ENCODE measurements at places on chromosomes 7 and 10.

- DNase-seq: peak; percentile 73
Observed at GRCh38 chr10:72335394-72336258, 19.1 kb downstream of the DNAJB12 start.

- DNase-seq: no peak
Observed at GRCh38 chr7:67870396-67870795, 873.8 kb downstream of the TYW1 start.

DNA sequence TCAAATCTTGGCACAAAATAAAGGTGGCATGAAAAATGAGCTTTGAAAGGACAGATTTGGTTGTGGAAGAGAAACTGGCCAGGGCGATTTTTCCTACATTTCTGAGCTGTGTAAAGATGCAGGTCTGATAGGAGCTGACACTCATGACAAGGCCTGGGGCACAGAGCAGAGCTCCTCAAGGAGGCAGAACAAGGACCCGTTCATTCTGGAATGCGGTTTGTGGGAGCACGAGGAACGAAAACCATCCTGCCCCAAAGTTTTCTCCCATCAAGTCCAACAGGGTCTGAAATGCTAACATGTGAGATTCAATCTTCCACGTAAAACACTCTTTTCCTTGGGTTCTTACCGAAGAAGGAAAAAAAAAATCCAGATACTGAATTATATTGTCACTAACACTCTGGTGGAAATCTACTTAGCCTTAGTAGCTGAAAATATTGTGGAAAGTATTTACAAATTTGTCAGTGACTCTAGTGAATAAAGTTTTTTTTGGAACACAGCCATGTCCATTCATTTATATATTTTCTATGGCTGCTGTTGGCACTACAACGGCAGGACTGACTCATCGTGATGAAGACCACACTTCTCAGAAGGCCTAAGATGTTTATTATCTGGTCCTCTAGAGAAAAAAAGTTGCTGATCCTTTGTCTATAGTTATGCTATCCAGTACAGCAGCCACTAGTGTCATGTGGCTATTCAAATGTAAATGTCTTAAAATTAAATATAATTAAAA is 215.7 kb downstream of the BAMBI start:
- no peak for DNase-seq

GRCh38 chr10:1290071-1290471 is 233.9 kb downstream of the WDR37 start:
- DNase-seq: no peak

- DNase-seq: no peak
Observed at GRCh38 chr7:97078023-97078969, 39.2 kb upstream of the SDHAF3 start.

- DNase-seq: no peak
Observed at GRCh38 chr7:17109020-17109419, 189.4 kb upstream of the AHR start.

DNA sequence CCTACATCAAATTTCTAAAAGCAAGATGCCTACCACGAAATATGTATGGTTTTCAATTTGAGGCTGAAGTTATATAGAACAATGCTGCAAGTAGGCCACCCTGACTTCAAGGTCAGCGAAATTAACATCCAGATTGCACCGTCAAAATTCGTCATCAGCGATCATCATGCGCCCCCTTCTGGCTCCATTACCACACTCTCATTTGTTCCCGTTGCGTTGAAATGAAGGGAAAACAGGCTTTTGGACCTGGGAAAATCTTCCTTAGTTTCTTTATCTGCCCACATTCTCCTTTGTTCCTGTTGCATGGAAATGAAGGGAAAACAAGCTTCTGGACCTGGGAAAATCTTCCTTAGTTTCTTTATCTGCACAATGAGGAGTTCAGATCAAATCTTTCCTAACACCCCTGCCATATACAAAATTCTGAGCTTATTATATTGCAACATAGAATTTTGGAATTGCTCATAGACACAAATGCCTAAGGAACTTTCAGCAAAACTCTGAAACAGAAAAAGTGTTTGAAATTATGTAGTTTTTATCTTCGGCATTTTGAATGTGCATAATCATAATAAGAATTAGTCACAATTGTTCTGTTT is 98.2 kb upstream of the PRKCQ start:
- DNase-seq: peak; percentile 80

DNA sequence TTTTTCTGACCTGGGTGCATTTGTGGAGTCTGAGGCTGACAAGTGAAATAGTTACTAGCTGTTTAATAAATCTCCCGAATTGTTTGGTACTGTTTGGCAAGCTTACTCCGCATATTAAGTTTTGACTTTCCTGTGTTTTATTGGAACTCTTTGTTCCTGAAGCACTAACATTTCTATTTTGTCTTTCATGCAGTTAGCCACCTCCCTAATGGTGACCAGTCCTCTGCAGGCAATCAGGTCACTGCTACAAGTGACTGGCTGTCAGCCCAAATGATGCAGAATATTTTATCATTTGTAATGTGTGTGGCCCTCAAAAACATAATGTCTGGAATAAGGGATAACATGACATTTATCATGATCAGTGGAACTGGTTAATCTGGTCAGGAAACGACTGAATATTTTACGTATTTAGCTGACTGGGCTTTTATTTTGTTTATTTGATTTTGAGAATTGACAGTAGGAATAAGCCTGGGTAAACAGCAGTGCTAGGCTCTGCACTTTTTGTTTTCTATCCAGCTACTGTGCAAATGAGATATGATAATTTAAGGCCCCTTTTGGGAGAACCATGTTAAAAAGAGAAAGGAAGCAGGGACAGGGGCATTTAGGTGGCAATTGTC is 82.9 kb downstream of the ST7 start:
- no peak for DNase-seq

DNA sequence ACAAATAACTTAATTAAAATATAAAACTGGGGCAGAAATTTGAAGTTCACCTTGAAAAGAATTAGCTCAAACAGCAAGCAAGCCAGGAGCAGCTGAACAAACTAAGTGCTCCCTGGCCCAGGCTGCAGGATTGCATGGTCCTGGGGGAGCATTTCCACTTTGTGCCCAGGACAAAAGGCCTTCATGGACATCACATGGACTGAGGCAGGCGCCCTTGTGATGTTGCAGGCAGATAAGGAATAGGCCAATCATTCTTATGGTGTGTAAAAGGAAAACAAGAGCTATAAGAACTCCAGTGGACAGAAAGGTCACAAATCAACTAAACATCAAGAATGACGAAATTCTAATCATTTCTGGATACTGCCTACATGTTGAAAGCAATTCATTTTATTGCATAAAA is 17.5 kb upstream of the TECTB start:
- no peak for DNase-seq

DNA sequence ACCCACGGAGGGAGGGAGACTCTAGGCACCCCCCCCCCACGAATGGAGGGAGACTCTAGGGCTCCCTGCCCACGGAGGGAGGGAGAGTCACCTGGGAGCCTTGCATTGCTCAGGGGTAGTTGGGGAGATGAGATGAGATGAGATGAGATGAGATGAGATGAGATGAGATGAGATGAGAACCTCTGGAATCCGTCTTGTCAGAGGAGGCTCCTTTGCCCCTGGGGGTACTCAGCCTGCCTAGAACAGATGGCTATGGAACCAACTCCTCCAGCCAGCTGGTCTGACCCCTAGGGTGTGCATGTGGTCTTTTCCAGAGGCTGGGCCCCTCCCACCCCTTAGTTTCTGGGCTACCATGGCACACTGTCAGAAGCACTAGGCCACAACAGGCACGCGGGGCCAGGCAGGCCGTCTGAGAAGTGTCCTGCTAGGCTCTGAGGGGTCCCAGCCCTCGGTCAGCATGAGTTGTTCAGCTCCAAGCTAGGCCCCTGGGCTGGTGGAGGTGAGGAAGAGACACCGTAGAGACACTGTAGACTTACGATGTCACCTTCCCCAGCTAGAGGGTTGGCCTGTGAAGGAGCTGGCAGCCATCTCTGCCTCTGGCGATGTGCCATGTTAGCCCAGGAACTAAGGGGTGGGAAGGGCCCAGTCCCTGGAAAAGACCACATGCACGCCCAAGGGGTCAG is 8.8 kb downstream of the TSPAN15 start:
- DNase-seq: no peak

DNA sequence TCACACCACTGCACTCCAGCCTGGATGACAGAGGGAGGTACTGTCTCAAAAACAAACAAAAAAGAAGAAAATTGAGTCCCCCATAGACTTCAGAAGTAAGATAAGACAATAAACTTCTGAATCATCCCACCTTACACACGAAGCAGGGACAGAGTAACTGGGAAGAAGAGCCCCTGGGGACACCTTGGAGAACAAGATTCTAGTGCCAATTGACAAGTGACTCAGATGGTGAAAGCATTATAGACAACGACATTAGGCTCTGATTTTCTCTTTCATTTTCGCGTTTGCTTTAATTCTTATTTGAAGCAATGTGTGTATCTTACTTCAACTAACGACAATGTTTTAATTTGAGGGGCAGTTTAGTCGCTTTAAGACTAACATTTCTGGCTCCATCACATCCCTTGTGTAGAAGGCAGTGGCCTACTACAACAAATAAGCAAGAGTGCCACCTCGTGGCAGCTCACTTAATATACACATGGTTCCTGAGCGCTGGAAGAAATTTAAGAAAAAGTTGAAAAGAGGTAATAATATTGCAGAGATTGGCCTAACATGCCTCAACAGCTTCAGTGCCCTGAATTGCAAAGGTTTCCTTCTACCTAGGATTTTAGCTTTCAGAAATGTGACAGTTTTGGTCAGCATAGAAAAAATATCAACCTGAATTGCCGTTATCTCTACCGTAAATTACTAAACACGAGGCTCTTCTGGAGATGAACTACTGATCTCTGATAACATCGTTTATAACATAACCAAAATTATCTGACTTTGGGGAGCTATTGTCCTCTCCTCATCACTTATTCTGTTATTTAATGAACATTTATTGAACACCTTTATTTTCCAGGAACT is 36.7 kb downstream of the ASNS start:
- DNase-seq: peak; percentile 81

- DNase-seq: peak; percentile 56
Observed at GRCh38 chr10:122062831-122063674, 74.1 kb downstream of the TACC2 start.

DNA sequence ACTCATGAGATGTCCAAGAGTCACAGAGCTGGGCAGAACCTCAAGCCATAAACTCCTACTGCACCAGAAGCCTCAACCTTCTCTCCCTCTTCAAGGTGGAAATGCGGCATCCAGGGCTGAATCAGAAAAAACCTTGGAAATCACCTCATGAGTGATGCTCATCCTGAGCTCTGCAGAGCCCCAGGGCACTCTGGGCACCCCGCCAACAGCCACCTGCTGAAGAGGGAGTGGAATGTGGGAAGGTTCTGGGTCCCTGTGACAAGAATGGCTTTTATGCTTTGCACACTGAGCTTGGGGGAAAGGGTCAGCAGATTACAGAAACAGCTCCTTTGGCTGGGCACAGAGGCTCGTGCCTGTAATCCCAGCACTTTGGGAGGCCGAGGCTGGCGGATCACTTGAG is 18.8 kb downstream of the NUDT1 start:
- DNase-seq: no peak

- no peak for DNase-seq
Observed at GRCh38 chr10:100101192-100102076, 19.8 kb upstream of the CPN1 start.

DNA sequence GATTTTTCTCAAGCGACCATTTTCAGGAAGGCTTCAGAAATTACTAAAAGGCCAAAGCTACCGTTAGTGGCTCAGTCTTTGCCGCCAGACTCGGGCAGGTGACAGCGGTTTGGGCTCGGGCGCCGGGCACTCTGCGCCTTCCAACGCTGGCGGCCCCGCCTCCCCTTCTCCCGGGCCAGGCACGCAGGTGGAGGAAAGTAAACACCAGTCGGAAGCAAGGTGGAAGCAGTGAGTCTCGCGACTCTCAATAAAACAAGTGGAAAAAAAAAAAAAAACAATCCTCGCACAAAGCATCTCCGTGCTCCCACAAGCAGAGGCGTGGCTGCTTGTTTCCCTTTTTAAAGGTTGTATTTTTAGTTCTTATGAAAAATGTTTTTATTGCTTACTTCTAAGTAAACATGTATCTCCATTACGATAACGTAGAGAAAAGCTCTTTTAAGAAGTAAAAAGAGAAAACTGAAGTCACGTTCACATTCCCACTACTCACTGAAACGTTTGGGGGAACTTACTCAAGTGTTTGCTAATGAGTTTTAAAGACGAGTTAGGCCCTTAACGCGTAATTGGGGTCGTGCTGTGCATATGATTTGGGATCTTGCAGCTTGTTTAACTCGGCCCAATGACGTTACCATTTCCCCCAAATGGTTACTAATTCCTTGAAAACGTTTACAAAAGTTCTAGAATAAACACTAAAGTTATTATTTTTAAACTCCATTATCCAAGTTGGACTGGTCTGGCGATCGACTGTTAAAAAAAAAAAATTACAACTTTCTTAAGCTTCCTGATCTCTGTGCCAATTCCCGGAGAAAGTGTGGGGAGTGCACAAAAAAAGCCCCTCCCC is 864 bp downstream of the CDCA7L start:
- peak; percentile 68 for DNase-seq

DNA sequence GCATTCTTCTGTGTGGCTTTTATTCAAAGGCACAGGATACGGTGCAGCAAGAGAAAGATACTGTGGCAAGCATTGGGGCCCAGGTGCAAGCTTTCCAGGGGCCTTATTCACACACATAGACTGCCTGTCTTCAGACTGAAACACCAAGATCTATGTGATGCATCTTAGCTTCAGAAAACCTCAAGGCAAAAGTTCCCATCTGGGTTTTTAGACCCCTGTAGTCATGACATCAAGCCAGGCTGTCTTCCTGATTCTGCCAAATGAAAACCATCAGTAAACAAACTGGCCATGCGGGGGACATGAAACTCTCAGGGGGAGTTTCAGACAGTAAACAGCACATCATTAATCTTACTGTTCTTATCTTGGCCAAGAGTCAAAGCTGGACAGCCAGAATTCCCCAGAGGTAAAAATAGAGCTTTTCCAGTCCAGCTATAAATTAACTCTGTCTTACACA is 9.8 kb downstream of the AGBL3 start:
- no peak for DNase-seq

- DNase-seq: no peak
Observed at GRCh38 chr10:44264244-44264643, 120.7 kb downstream of the CXCL12 start.

- peak; percentile 40 for DNase-seq
Observed at GRCh38 chr7:21373031-21373430, 54.9 kb upstream of the SP4 start.

GRCh38 chr10:104259456-104259855 is 4.8 kb downstream of the GSTO1 start:
- DNase-seq: no peak

- no peak for DNase-seq
Observed at GRCh38 chr7:38655833-38656774, 24.9 kb upstream of the AMPH start.
